ENCODE measurements at places on chromosomes 5 and 9.

- no peak for DNase-seq
Observed at GRCh38 chr5:126888175-126888574, 111.2 kb downstream of the LMNB1 start.

DNA sequence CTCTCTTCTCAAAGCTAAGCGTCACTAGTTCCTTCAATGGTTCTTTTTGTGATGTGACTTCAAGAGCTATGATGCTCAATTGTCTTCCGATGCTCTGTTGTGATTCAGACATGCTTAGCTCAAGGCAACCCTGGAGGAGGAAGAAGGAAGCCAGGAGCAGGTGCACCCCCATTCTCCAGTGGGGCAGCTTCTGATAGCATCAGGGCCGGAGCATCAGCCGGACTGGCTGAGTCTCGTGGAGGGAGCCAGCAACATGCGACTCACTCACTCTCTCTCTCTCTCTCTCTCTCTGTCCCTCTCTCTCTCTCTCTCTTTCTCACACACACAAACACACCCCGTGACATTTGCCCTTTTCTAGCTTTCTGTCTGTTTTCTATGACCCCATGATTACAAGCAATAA, 140.2 kb downstream of the HSD17B3 start:
- DNase-seq = no peak

DNA sequence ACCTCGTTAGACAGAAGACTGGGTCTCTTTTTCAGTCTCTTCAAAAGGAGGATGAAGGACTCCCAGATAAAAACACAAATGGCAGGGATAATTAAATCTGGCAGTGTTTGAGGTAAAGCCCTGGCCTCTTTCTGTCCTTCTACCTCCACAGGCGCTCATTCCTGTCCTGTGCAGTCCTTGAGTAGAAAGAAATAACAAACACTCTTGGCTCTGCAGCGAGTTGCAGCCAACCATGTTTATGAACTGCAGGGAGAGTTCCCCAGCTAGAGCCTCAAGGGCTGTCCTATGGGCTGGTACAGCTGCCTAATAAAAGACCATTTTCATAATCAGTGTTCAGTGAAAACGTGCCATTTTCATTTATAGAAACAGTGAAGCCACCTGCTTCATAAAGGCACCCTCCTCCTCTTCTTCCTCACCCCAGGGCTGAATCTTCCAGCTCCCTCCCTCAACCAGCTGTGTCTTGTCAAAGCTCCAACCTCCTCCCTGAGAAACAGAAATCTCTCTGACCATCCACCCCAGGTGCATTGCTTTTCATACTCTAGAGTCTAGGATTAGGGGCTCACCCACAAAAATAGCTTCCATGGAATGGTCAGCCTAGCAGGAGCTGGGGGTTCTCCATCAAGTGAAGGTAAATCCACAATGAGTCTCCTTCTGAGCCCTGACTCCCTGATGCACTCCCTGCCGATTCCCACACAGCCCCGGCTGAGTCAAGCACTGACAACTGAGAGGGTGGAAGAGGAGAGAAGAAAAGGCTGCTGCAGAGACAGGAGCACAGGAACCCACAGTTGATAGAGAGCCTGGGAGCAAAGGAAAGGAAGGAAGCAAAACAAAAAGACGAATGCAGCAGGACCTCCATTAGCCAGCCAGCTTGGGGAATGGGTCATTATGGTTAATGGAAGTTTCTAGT, 150.7 kb downstream of the CMYA5 start:
- no peak for DNase-seq

- DNase-seq = no peak
Observed at GRCh38 chr9:34158362-34158869, 20.4 kb upstream of the UBAP1 start.

- no peak for DNase-seq
Observed at GRCh38 chr5:67453111-67453905, 256.7 kb upstream of the CD180 start.

DNA sequence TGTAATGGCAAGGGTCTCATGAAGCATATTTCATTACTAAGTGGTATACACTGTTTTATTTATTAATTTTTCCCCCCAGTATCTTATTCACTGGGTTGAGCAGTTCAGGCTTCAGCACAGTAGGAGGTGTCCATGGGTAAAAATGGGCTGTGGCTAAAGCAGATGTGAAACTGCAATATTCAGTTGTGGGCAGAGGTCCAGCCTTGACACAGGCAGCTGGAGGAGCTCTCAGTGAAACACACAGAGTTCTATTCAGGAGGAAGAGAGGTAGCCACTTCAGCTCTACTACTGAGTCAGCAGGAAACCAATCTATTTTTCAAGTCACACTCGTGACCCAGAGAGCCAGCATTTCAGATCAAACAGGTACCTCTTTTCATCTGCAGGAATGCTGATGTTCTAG, 418.3 kb downstream of the CDH10 start:
- DNase-seq = no peak

DNA sequence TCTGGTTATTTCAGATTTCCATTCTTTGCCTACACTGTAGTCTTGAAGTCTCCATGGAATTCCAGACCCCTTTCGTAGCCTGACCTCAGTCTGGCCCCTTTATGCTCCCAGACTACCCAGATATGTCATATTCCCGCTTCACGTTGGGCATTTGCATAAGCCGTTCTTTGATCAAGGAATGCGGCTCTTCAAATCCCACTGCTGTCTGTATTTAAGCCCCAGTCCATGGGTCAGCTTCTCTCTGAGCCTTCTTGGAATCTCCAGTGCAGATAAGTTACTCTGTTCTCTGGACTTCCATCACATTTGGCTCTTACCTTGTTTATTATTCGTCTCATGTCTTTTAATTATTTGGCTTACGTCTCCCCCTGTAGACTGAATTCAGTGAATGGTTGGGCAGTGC, 97.4 kb downstream of the PARP8 start:
- no peak for DNase-seq

DNA sequence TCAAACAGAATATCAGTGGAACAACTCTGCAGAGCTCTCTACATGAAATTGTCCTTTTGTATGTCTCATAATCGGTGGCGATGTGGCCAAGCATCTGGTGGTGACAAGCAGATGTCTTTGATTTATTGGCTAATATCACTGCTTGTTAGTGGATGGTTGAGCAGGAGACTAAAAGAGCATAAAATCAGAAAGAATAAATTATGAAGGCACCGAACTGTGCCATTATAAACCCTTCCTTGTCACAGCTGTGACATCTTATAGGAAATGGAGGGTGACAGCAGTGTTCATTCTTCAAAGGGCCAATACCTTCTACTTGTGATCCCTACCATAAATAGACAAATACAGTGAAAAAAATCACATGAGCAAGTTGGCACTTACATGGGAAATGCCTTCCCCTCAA, 1404.3 kb downstream of the MAT2B start:
- no peak for DNase-seq

DNA sequence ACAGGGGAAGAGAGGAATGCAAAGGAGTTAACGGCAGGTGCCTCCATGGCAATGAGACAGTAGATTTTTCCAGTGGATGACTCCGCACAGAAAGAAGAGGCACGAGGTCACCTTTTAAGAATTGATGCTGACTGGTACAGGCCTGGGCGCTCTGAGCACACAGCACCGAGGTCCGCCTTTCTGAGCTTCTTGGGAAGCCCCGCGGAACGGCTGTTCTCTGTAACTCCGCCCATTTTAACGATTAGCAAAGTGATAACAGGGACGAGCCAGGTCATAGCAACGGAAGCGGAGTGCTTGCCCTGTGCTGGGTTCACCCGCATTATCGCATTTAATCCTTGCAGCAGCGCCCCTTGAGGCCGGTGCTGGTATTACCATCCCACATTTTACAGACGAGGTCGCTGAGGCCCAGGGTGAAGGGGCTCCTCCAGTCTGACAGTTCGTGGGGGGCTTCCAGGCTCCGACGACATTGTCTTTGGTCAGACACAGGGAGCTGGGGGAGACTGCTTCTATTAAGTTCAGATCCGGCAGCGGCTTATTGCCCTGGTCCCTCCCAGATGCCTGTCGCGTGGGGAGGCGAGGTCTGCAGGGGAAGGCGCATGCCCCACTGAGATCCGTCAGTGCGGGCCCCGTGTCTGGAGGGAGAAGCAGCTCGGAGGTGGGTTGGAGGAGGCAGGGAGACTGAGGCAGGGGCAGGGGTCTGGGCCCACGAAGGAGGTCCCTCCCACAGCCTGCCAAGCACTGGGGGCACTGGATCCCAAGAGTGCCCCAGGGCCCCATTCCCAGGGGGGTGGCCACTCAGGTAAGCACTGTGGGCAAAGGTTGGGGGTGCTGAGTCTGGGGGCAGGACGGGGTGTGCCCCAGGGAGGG, 22.3 kb upstream of the HMCN2 start:
- DNase-seq = no peak

DNA sequence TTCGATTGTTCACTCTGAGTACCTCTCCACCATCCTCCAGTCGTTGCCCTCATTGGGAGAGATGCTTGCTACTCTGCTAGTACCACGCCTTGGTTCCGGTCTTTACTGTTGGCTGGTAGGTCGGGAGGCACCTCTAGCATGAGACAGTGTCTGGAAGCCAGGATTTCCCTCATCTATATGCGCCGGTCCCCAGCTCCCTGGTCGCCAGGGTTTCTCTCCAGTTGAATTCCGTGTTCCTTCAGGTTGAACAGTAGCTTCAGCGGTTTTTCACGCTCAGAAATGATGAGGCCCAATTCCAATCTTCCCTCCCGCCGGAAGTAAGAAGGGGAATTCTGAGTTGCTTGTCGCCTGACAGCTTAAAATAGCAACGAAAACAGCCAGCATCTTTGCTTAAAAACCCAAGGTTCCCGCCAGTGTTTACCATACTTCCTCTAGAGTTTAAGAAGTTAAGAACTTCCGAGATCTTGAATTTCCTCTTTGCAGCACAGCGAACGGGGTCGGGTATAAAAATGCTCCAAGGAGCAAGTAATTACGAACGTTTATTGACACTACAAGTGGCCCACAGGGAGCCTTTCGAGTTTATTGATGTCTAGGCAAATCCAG, 1.3 kb upstream of the ST8SIA4 start:
- DNase-seq = no peak

DNA sequence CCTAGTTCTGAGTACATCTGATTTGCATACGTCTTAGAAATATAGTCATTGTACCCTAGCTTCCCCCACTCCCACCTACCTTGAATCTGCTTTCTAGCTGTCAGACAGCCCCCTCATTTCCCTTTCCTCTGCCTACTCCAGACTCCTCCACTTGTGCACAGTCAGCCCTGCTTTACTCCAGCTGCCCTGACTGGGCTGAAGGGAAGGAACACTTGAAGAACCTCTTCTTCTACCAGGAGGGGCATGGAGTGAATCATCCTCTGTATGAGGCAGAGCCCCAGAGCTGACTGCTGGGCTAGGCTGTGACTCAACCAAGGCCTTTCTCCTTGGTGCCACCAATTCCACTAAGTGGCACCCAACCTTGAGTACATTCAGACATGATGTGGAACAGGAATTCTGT, 18.1 kb upstream of the ZFR start:
- no peak for DNase-seq

DNA sequence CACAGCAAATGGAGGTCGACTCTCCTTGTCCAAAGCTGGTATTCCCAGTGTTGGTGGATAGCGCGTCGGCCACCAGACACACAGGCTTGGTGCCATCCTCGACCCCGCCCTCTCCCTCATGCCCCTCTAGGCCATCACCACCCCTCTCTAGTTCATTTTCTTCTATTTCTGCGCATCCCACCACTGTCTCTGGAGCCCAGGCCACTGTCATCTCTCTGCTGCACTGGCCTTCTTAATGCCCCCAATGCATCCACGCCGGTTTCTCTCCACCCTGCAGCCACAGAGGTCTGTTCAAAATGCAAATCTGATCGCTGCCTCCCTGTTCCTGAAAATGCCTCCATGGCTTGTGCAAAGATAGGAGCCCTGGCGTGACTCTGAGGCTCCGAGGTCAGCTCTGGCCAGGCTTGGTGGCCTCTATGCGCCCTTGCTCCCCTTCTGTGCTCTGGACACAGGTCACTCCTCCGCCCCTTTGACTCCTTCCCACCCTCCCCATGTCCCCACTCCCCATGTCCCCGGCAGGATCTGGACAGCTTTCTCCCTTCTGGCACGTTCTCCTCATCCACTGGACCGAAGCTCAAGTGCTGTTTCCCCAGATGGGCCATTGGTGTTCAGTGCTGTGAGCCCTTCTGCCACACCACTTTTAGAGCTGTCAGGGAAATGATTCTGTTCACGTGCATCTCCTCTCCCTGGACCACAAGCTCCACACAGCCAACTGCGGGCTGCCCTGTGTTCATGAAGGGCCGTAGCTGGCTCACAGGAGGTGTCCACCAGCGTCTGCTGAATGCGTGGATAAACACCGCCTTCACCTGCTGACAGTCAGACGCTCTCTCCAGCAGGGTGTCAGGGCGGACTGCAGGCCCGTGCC, 59.5 kb upstream of the RNF130 start:
- DNase-seq = no peak

GRCh38 chr5:108749128-108749861, 1.6 kb downstream of the FER start:
- DNase-seq = no peak

- DNase-seq = no peak
Observed at GRCh38 chr9:137007816-137008270, 11.5 kb upstream of the CLIC3 start.

DNA sequence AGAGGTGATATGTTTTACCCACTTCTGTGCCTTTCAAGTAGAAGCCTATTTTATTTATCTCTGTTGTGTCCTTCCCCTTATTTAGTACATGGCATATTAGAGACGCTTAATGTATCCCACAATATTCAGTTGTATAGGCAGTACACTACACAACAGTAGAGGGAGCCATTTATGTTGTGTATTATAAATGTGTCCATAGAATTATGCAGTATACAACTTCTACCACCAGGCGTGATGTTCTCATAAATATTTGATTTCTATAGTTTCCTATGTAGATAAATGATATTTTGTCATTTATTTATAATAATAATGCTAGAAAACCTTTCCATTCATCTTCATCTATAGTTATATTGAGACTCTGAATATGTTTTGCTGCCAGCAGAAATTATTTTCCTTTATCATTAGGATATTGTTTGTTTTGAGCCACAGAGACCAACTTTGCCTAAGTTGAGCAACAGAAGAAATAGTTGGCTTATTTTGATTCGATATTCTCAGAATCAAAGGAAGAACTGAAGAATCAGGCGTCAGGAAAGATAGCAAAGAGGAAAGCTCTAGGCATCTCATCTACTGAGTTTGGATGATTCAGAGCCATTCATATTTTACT, 81.7 kb downstream of the ADAMTS19 start:
- DNase-seq = no peak

DNA sequence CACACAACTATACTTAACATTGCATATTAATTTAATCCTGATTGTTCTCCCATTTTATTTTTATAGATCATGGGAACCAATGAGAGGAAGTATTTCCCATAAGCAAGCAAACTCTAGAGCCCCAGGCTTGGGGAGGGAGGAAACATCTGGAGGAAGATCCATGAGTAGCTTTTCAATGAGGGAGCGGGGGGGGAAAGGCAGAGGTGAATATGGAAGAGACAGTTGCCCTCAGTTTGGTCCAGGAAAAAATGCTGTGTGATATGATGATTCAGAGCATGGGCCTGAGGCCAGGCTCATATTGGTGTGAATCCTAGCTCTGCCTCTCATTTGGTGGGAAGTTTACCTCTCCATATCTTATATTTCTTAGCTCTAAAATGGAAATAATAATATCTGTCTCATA, 42.2 kb upstream of the ALDOB start:
- no peak for DNase-seq

Data from LNCaP clone FGC (cell line).